ENCODE measurements at places on chromosomes 7 and 10. TPM values are rescaled to one million over a fixed set of nuclear protein-coding genes. Genes with fewer than 3 reads are reported as not detected.

DNA sequence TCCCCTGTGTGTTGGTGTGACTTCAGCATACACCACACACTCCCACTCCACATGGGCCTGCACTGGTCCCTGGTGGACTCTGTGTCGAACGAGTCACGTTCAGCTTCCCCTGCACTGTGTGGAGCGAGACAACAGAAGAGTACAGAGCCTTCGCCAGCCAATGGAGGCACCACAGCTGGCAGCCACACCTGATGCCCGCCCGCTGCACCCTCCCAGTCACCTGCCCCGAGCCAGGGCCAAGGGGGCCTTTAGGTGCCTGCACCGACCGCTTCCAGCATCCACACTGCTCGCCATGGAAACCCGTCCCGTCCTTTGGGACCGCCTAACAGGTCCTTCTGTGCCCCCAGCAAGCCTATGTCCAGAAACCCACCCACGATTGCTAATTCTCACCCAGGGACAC lies 9.2 kb downstream of the FOXL3 start:
- no peak for DNase-seq
- H3K4me3 ChIP-seq, result no peak overlapping the region
- no peaks in the 10 kb centered on the region for H3K4me1 ChIP-seq
- H3K27me3 ChIP-seq, result peaks cover 10% of the 10 kb centered on the region
- no peak overlapping the region for H3K27ac ChIP-seq

GRCh38 chr7:96361116-96361857 lies 39.4 kb upstream of the SLC25A13 start:
- no peaks in the 10 kb centered on the region for H3K36me3 ChIP-seq
- H3K27ac ChIP-seq, result no peak overlapping the region
- no peak for DNase-seq
- no peaks in the 10 kb centered on the region for H3K27me3 ChIP-seq

- peaks cover 4% of the 10 kb centered on the region for H3K4me1 ChIP-seq
- peaks cover 5% of the 10 kb centered on the region for H3K36me3 ChIP-seq
- peaks cover 9% of the 10 kb centered on the region for H3K27me3 ChIP-seq
- peak overlapping the region; percentile 95 for H3K4me3 ChIP-seq
Measured at GRCh38 chr10:112184052-112184371, 447 bp upstream of the GPAM start.

GRCh38 chr7:7830122-7830878 lies 111.9 kb upstream of the RPA3 start:
- H3K27me3 ChIP-seq, result no peaks in the 10 kb centered on the region
- H3K4me3 ChIP-seq, result no peak overlapping the region
- peaks cover 1% of the 10 kb centered on the region for H3K36me3 ChIP-seq
- DNase-seq, result no peak
- H3K4me1 ChIP-seq, result peaks cover 1% of the 10 kb centered on the region
- no peak overlapping the region for H3K27ac ChIP-seq

MRPL32 gene
- 56.2 TPM for total RNA-seq

- no peaks in the 10 kb centered on the region for H3K36me3 ChIP-seq
- no peak overlapping the region for H3K4me3 ChIP-seq
- peaks cover 2% of the 10 kb centered on the region for H3K27me3 ChIP-seq
- DNase-seq, result no peak
- no peak overlapping the region for H3K27ac ChIP-seq
Measured at GRCh38 chr7:767941-768731, 41.1 kb upstream of the PRKAR1B start.

FAM25G gene
- not detected for total RNA-seq

GRCh38 chr7:13132314-13132713 lies 444.9 kb downstream of the ARL4A start:
- no peaks in the 10 kb centered on the region for H3K36me3 ChIP-seq
- DNase-seq, result no peak
- H3K27me3 ChIP-seq, result no peaks in the 10 kb centered on the region
- no peak overlapping the region for H3K27ac ChIP-seq

All from glutamatergic neuron (in vitro differentiated cells).